ENCODE measurements at places on chromosomes 2 and 18.

DNA sequence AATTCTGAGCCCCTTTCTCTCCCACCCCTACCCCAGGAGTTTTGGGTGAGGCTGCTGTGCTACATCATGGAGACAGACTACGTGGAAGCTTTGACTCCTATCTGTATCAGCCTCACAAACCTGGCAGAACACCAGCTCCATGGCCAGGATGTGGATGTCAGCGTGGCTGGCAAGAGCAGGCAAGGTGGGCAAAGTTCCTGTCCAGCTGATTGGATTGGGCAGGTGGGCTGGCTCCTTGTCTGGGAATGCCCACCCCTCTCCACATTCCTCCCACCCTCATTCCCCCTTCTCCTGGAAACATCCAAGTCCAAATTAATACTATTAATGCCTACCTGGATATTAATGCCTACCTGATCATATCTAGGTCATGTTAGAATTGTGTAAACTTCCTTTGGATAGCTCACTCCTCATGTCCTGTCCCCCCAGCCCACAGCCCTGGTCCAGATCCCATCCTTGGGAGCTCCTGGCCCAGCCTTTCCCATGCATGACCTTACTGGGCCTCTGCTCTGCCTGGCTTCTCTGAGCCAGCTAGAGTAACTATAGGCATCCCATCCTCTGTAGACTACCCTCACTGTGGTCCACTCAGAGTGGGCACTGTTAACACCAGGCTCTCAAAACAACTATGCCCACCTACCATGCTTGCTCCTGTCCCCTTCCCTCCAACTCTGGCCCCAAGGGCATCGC, 24.1 kb downstream of the MROH2A start:
- DNase-seq: no peak

- DNase-seq: no peak
Observed at GRCh38 chr2:190759749-190760213, 110.9 kb downstream of the NAB1 start.

GRCh38 chr2:39898934-39899333, 119.9 kb upstream of the THUMPD2 start:
- no peak for DNase-seq

DNA sequence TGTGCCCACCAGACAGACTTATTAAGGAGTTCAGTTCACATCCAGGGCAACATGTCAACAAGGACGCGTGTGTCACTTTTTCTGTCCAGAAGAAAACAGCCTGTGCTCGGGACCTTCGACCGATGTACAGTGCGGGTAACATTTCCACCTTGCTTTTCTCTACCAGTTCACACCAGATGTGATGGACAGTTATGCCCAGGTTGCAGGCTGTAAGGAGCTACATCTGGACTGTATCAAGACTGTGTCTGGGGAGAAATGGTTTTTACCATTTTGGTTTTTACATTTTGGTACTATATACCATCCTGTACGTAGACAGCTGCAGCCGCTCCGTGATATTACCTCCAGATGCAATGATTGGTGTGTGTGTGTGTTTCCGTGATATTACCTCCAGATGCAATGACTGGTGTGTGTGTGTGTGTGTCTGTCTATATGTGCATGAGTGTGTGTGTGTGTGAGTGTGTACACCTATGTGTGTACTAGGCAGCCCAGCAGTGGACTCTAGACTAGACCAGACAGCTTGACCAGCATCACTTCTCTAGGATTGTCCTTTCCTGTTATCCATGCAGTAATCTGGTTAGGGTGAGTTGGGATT, 118.0 kb downstream of the COL6A3 start:
- DNase-seq: no peak

DNA sequence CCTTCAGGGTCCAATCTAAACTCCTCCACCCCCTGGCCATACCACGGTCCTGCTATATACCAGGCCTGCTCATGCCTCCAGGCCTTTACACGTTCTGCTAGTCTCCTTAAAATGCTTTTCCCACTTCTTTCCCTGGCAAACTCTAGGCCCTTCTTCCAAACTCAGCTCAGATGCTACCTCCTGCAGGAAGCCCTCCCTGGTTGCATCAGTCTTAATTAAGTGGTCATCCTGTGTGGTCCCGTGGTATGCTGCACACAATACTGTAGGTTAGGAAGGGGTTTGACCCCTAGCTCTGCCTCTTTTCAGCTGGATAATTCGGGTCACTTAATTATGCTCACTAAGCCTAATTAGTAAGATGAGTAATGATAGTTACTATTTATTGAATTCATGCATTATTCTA, 85.9 kb upstream of the SP3 start:
- no peak for DNase-seq

- no peak for DNase-seq
Observed at GRCh38 chr18:57585855-57586250, 649 bp downstream of the FECH start.

DNA sequence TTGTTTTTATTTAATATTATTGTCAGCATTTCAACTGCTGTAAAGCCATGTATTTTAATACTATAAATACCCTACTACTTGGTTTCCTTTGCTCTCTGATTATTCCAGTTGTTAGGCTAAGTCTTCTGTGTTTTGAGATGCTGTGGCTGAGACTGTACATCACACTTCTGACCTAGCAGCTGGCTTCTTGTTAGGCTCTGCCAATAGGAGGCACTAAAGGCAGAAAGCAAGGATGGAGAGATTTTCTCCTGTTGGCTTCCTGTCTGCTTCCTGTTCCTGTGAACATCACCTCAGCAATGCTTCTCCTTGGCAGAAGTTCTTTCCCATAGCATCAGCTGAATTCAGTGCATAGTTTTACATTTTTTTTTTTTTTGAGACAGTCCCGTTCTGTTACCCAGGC, 68.3 kb upstream of the YPEL5 start:
- no peak for DNase-seq

- no peak for DNase-seq
Observed at GRCh38 chr2:180482696-180483095, 475.6 kb upstream of the CWC22 start.
